Glomerular endothelial cell (primary cell): ENCODE measurements at places on chromosomes 3 and 15. TPM values are rescaled to one million over a fixed set of nuclear protein-coding genes. Genes with fewer than 3 reads are reported as not detected.

The ITIH1 gene
- total RNA-seq = not detected in 2 replicates

The STARD5 gene
- total RNA-seq = 1.4 TPM in 2 replicates

The FAM227B gene
- total RNA-seq = 4.7 and 5.2 TPM in 2 replicates

DNA sequence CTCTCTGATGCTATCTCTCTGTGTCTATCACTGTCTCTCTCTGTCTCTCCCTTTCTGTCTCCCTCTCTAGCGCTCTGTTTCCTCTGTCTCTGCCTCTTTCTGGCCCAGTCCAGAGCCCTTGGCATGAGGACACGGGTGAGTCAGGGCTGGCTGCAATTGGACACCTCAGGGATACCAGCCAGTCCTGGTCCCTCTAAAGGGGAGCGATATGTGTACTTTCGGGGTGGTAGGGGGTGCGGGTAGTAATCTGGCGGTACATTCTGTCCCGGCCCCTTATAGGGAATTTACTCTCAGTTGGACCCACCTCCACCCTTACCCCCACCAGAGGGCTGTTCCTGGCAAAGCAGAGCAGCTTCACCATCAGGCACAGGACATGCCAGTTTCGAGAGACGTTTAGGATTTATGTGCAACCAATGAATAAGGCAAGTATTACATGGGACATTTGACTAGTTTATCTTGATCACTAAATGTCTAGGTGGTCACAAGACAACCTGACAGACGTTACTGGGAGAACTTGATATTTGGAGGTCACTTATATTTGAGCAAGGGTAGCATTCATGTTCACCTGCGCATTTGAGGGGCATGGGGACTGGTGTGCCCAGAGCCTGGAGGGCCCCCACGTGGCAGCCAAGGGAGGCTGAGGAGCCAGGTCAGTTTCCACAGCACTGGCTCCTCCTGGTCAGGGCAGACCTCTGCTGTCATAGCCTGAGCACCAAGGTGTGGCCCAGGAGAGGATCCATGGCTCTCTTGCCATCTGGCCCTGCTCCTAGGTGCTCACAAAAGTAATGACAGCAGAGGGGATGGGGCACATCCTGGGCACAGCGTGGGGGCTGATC, 256.1 kb downstream of the PLCL2 start:
- DNase-seq = no peak

DNA sequence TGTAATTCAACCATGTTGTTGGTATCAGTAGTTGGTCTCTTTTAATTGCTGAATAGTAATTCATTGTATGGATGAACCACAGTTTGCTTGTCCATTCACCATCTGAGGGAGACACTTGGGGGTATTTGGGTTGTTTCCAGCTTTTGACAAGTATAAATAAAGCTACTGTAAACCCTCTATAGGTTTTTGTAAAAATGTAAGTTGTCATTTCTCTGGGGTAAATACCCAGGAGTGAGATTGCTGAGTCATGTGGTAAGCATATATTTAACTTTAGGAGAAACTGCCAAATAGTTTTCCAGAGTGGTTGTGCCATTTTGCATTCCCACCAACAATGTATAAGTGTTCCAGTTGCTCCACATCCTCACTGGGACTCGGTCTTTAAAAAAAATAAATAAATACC, 15.4 kb upstream of the LHFPL4 start:
- no peak for DNase-seq

GRCh38 chr3:77489216-77489615, 449.3 kb downstream of the ROBO2 start:
- no peak for DNase-seq
